ENCODE measurements at places on chromosomes 7 and 10.

GRCh38 chr10:70295926-70296325 is 12.1 kb upstream of the NPFFR1 start:
- DNase-seq: no peak

- DNase-seq: no peak
Observed at GRCh38 chr7:30369879-30370278, 85.5 kb downstream of the ZNRF2 start.

DNA sequence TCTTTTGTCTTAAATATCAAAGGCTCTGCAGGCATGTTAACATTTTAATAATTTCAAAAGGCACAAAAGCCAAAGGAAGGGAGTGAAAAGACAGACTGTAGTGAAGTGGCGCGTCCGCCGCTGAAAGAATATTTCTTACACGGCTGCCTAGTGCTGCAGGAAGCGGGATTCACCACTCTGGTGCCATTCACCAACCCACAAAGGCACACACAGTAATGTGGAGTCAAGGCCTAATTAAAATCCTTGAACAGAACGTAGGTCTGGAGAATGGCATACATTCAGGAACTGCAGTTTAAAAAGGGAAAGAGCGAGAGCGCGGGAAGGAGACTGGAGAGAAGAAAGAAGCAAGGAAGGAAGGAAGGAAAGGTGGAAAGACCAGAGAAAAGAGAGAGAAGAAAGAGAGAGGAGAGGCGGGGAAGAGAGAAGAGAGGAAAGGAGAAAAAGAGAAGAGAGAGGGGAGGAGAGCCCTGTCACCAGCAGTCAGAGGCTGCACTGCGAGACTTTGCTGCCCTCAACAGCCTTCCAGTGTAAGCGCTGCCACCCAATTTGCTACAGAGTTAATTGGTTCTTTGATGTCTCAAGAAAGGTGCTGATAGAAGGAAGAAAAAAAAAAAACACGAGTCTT is 554.0 kb downstream of the MDFIC start:
- DNase-seq: no peak

DNA sequence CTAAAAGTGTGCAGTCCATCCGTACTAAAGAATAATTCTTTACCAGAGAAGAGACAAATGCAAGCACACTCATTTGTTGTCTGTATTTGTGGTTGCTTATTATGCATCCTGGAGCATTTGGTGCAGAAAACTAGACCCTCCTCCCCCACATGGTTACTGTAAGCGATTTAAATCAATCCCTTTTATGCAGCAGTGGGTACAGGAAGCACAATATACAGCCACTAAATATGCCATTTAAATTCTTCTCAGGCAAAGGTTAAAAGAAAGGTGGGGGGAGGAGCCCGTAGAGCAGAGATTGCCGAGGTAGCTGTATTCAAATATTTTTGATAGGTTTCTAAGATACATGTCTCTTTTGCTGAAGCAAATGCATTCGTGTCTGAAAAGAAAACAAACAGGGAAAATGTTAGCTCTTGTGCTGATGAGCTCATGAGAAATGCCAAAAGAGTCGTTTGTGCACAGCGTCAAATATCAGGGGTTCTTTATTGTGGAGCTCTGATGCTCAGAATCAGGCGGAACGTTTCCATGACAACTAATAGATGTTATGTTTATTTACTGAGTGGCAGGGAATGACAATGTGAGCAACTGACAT is 131.3 kb upstream of the NPVF start:
- DNase-seq: no peak

- no peak for DNase-seq
Observed at GRCh38 chr7:2621061-2621828, 10.5 kb upstream of the TTYH3 start.

DNA sequence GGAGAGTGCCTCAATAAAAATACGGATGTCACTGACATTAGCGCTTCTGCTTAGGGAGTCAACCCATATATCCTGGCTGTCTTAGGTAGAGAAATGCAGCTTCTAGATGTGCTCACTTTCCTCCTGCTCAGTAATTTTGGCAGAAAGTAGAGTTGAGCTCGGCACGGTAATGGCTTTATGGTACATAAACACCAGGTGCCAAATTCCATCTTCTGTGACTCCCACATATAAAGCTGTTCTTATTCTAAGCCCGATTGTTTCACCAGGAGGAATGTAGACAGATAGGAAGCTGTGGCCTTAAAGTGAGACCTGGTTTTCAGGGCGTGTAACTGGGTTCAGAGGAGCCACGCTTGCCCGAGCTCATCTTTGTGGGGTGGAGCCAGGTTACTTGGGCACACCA is 143.7 kb downstream of the CREB5 start:
- no peak for DNase-seq

- DNase-seq: no peak
Observed at GRCh38 chr10:8059191-8059936, 4.9 kb downstream of the GATA3 start.

GRCh38 chr10:97771913-97772823 is at the start of gene SFRP5:
TSS of gene SFRP5 (minus strand) at chr10:97771999. CDS start at chr10:97771833, 166 bp downstream.
- DNase-seq: no peak

DNA sequence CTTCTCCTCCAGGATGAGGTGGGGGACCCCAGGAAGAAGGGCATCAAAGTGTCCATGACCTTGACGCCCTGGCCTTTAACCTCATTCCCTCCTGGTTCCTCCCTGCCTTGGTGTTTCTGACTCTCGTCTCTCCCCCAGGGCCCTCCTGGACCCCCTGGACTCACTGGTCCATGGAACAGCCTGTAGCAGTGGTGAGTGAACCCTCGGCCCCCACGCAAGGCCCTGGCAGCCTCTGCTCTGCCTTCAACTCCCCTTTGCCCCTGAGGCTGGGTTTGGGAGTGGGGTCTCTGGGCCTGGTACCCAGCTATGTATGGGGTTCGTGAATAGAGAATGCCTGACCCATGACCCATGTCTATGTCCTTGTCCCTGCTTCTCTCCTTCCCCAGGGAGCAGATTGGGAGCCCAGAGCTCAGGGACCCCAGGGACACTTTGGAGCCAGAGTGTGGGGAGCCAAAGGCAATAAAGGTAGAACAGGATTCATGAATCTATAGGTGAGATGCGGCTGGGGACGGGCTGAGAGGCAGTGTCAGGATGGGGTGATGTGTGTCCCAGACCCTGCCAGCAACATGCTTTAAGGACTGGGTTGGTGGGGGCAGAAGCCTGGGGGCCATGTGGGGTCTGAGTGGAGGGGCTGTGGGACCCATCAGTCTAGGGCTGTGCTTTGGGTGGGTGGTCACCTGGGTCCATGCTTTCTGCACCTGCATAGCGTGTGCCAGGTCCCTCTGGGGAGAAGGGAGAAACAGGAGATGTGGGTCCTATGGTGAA is 18.4 kb upstream of the VOPP1 start:
- DNase-seq: no peak
